ENCODE measurements at places on chromosomes 12 and 14. TPM values are rescaled to one million over a fixed set of nuclear protein-coding genes. Genes with fewer than 3 reads are reported as not detected.

DNA sequence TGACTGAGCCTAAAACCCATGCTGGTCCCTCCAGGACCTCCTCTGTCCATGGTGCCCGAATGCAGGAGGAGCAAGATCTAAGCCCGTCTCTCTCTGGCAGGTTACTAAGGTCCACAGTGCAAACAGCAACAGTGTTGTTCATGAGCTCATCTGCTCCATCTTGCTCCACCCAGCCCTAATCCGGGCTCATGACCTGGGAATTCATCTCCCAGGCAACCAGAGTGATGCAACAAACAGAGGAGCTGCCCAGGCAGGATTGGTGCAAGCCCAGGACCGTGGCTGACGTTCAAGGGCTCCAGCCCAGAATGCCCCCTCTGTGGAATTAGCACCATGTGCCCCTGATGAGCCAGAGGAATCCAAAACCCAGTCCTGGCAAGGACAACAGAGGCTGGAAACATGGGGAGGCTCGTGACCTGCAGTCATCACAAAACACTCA lies 29.9 kb downstream of the HSPB8 start:
- DNase-seq, result peak; percentile 94

PRICKLE1 gene
- total RNA-seq, result 4.6 TPM

TOX4 gene
- 53.5 TPM for total RNA-seq

- DNase-seq, result no peak
Observed at GRCh38 chr12:52946797-52947547, 1.9 kb upstream of the KRT18 start.

DNA sequence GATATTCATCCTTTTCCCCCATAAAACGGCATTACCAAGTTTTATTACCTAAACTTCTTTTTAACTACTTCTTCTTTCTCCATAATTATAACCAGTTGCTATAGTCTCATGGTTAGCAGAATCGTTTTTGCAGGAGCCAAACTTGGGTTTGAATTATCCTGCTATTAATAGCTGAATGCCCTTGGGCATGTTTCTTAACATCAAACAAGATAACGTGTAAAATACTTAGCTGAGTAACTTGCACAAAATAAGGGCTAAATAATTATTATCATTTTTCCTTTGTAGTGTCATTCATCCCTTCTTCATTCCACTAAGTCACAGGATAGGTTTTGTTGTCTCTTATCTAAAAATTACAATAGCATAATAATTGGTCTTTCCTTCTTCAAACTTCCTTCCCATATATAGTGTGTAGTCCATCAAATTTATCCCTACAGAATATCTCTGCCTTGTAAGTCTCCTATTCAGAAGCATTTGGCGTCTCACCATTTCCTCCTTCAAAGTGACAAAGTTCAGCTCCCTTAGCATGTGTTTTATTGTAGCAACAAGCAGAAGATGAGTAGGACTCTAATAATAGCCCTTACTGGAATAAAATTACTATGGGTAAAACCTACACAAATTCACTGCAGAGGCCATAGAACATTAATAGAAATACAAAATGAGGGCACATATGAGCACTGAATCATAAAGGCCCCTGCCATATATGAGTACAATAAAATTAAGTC lies 63.8 kb downstream of the FAR2 start:
- DNase-seq, result no peak

DNA sequence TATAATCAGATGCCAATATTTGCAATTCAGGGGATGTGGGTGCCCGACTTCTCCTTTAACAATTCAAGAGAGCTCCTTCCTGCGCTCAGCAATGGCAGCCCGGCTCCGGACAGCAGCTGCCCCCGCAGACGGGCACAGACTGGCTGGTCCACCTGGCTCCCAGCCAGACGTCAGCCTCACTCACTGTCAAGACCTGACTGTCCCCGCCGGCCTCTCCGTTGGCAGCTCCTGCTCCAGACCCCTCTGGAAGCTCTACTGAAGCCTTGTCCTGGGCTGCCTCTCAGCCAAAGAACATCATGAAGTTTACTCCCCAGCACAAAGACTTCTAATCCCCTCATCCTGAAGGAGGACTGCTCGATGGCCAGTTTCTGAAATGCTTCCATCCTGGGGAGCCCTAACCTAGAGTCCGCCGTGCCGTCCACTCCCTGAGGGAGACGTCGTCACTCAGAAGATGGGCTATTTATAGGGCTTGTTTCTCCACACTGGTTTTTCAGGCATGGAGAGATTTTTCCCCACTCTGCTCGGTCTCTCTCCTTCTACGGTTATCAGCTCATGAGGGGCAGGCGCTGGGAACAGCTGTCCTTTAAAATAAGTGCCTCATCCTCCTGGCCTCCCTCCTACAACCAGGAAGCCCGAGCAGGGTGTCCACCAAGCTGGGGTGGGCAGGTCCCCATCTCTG lies 126.2 kb downstream of the RFLNA start:
- DNase-seq, result no peak

GRCh38 chr12:96063046-96063445 lies 27.7 kb upstream of the LTA4H start:
- no peak for DNase-seq

DNA sequence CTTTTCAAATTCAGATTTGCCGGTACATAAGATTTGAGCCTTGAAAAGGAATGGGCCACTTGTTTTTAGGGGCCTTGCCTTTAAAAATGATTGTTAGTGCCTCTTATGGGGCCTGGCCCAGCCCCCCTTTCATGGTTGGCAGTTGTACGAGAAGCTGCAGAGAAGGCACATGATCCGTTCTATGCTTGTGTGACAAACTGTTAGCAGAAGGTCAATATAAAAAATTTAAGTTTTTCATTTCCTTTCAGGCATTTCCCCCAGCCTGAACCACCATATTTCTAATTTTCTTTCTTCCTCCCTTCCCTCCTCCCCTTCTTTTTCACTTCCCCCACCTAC lies 119.1 kb downstream of the PLXNC1 start:
- no peak for DNase-seq

DNA sequence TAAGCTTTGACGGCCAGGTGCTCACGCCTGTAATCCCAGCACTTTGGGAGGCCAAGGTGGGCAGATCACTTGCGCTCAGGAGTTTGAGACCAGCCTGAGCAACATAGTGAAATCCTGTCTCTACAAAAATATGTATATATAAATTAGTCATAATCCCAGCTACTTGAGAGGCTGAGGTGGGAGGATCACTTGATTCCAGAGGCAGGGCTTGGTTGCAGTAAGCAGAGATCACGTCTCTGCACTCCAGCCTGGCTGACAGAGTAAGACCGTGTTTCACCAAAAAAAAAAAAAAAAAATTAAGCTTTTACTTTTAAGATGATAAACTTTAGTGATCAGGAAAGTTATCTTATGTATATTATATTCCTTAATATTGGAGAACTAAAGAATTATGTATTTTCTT lies 18.0 kb upstream of the SNAPC1 start:
- no peak for DNase-seq

GRCh38 chr14:86321151-86321550 lies 791.2 kb downstream of the FLRT2 start:
- no peak for DNase-seq

- no peak for DNase-seq
Observed at GRCh38 chr12:12505544-12506495, 56.8 kb downstream of the DUSP16 start.

KRT78 gene
- total RNA-seq, result not detected

DNA sequence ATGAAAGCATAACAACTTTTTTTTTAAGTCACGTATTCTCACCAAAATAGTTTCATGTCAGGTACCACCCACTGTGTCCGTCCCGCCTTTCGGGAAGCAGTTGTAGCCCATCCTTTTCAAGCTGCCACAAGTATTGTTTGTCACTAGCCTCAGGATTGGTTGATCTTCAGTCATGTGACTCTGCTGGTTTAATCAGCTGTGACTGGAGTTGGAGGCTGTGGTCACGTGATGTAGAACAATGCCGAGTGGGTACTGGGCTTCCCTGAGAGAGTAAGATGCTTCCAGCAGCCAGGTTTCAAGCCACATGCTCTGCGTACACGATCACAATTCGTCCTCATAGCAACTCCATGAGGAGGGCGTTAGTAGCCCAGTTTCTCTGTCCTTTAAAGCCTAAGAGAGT lies 83.0 kb upstream of the WSCD2 start:
- no peak for DNase-seq

DNA sequence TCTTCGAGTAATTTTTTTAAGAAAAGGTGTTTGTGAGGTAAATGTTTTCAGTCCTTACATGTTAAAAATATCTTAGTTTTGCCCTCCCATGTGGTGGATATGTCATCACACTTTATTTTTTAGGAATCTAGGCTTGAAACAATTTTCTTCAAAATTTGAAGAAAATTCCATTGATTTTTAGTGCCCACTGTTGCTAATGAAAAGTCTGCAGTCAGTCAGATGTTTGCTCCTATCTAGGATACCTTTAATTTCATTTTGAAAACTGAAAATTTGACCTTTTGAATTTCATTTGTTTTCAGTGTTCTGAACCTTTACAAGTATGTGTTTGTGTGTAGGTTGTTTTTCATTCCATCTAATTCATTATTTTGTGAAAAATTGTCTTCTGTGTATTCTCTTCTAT lies 105.4 kb downstream of the LRRK2 start:
- DNase-seq, result no peak

- DNase-seq, result no peak
Observed at GRCh38 chr12:24057920-24058476, 108.5 kb upstream of the SOX5 start.

GRCh38 chr14:100573002-100573756 lies 14.0 kb downstream of the BEGAIN start:
- DNase-seq, result no peak

DNA sequence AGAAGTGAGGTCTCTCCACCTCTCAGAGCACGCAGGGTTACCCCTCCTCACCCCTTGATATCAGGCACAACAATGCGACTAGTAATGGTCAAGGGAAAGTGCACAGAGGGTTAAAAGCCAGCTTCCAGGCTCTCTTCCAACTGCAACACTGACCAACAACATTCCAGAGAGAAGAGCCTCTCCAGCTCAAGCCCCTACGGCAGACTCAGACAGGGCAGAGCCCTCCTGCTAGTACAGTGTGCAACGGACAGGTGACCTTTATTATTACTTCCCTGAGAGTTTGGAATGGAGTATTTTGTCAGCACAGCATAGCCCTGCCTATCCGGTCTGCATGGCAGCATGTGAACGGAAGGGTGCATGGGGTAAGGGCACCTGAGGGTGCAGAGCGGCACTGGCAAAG lies 73.0 kb downstream of the PTPN21 start:
- DNase-seq, result no peak

DNA sequence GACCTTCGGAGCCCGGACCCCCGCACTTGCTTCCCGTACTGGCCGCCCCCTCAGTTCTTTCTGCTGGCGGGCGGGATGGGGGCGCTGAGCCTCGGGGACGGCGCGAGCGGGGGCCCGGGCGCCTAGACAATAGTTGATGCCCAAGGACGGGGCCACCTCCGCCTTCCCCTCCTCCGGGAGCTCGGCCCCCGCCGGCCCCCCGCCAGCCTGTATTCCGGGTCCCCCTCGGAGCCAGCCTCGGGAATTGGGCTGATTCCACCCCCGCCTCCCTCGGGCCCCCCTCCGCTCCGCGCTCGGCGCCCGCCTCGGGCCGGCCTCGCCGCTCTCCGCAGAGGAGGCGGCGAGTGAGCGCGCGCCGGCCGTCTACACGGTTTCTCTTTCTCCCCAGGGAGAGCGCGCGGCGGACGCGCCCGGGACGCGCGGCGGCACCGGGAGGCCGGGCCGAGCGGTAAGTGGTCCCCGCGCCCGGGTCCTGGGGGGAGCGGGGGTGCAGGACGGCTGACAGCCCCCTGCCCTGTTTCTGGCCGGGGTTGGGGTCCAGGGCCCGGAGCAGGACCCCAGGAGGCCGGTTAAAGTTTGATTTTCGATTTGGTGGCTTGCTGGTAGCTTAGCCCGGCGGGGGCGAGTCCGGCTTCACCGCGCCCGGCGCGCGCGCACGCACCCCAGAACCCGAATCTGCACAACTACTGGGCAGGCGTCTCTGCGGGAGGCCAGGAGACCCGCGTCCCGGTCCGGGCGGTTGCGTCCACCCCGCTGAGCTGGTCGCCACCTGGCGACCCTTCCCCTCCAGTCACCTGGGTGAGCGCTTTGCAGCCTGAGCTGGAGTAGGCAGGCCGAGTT lies 413.7 kb downstream of the PCNX1 start:
- DNase-seq, result peak; percentile 78

GRCh38 chr12:127052511-127053232 lies 1214.3 kb upstream of the TMEM132C start:
- no peak for DNase-seq

GRCh38 chr12:104534162-104534856 lies 77.6 kb downstream of the CHST11 start:
- no peak for DNase-seq

GRCh38 chr12:42039176-42039575 lies 105.5 kb downstream of the GXYLT1 start:
- no peak for DNase-seq

CCER1 gene
- not detected for total RNA-seq

DNA sequence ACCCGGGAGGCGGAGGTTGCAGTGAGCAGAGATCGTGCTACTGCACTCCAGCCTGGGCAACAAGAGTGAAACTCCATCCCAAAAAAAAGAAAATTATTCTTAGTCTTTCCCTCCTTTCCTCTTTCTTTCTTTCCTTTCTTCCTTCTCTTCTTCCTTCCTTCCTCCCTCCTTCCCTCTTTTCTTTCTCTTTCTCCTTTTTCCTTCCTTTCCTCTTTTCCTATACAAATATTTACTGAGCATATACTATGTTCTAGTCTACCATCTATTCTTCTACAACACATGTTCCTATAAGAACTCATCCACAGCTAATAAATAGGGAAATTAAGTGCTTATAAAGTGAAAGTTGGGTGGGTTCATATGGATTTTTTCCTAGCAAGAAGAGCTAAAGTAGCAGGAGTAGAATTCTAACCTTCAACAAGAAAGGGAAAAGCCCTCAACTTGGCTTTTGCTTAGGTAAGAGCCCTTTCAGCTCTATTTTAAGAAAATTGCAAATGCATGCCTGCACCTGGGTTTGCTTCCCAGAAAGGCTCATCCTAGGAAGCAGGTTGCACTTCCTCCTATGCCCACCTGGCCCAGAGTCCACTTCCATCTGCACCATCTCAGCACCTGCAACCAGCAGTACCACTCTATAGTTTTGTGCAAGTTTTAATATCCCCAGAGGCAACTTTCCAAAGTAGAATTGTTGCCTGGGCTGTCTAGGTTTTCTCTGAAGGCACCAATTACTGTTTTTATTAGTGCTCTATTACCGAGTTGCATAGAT lies 122.0 kb upstream of the CCND2 start:
- DNase-seq, result no peak

DNA sequence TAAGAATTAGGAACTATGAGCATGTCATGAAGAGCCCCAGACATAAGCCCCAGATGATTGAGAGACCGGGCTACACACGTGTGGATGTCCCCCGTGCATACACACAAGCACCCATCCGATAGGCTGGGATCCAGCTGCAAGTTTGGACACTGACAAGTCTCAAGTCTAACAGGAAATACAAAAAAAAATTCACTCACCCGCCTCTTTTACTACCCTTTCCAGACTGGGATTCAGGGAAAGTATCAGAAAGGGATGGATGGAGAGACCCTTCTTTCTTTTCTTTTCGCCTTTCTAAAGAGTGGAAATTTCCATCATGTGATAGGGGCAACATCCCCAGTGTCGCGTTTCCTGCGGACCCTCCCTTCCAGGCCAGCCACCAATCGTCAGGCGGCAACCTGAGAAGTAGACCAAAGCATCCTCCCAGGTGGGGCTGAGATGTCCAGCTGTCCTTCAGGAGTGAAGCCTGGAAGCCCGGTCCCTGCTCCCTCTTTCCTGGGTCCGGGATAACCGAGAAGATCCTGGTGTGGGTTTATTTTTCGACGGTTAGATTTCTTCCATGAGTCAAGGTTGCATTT lies 6.4 kb upstream of the SLC38A4 start:
- DNase-seq, result no peak

- DNase-seq, result no peak
Observed at GRCh38 chr14:96574171-96574632, 72.0 kb downstream of the PAPOLA start.

GRCh38 chr12:88538250-88538649 lies 42.0 kb downstream of the KITLG start:
- DNase-seq, result no peak

GRCh38 chr14:67934087-67934486 lies 114.5 kb downstream of the RAD51B start:
- DNase-seq, result no peak
